Lung (tissue), 17 donors: ENCODE measurements at places on chromosomes 1 and 21. TPM values are rescaled to one million over a fixed set of nuclear protein-coding genes. Genes with fewer than 3 reads are reported as not detected.

CSF3R gene
- total RNA-seq: 234 TPM

LRRC3 gene
- total RNA-seq: 3.6 TPM

KCNQ4 gene
- 0.98 TPM for total RNA-seq

LRRC7 gene
- total RNA-seq: not detected

ASCL5 gene
- not detected for total RNA-seq

FHAD1 gene
- 12.5 TPM for total RNA-seq

MROH9 gene
- total RNA-seq: 11.6 TPM

HAO2 gene
- total RNA-seq: not detected

GCSAML gene
- total RNA-seq: 0.40 TPM

RBM34 gene
- 56.9 TPM for total RNA-seq

S100A3 gene
- total RNA-seq: 3.0 TPM

PROK1 gene
- not detected for total RNA-seq

ZBED6 gene
- total RNA-seq: 27.1 TPM

GNAT2 gene
- total RNA-seq: not detected

UBXN10 gene
- 19.2 TPM for total RNA-seq

SHCBP1L gene
- total RNA-seq: not detected

LENEP gene
- total RNA-seq: not detected

GJA8 gene
- not detected for total RNA-seq

KRTCAP2 gene
- 58.2 TPM for total RNA-seq

AIM2 gene
- total RNA-seq: 1.8 TPM

RIPK4 gene
- total RNA-seq: 12.9 TPM

KIF26B gene
- 6.7 TPM for total RNA-seq

ZBTB7B gene
- total RNA-seq: 41.9 TPM

LRRC8B gene
- 22.8 TPM for total RNA-seq

PINK1 gene
- 45.4 TPM for total RNA-seq

NFASC gene
- 4.8 TPM for total RNA-seq

MAPKAPK2 gene
- total RNA-seq: 116 TPM

TRIM33 gene
- total RNA-seq: 102 TPM

OR2T11 gene
- not detected for total RNA-seq

LINGO4 gene
- 0.40 TPM for total RNA-seq

FAM163A gene
- 0.09 TPM for total RNA-seq

CFAP107 gene
- 8.5 TPM for total RNA-seq

CASQ1 gene
- 0.37 TPM for total RNA-seq

ARTN gene
- 0.23 TPM for total RNA-seq

FAM3B gene
- total RNA-seq: 18.1 TPM

SEMA6C gene
- 6.4 TPM for total RNA-seq

SPRR3 gene
- total RNA-seq: not detected

PAQR7 gene
- total RNA-seq: 7.6 TPM

LCE1D gene
- not detected for total RNA-seq
